ENCODE measurements at places on chromosomes 4 and X.

DNA sequence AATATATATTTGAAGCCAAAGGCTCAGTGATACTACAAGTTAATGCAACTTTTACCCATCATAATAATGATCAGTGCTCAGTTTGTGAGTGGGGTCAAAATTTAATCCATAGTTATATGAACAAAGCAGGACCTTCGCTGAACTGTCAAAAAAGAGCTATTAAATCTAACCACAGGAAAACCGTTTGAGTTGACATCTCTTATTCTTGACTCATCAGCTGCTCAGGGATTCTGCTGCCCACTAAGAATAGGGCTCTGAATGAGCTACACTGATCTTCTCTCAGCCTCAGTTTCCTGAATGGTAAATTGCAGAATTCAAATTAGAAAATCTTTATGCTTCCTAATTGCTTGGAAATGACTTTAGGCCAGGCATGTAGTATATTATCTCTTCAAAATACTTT, 44.9 kb upstream of the NAP1L5 start:
- DNase-seq = no peak

GRCh38 chrX:46965125-46965758, 53.0 kb downstream of the JADE3 start:
- DNase-seq = no peak

DNA sequence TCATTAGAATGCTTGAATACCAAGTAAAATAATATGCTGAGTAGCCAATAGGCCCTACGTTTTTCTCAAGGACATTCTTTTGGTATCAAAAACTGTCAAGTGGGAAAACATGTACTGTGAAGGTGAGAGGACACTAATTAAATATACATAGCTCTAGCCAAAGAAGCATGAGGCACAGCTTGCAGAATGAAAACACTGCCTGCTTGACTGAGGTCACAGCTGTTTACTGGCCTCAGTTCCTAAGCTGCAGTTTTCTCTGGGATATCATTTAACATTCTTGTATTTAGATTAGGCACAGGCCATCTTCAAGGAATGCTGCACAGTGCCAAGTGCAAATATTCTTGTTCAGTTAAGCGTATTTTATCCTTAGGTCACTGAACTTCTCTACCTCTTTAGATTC, 78.6 kb downstream of the NAP1L3 start:
- DNase-seq = no peak

DNA sequence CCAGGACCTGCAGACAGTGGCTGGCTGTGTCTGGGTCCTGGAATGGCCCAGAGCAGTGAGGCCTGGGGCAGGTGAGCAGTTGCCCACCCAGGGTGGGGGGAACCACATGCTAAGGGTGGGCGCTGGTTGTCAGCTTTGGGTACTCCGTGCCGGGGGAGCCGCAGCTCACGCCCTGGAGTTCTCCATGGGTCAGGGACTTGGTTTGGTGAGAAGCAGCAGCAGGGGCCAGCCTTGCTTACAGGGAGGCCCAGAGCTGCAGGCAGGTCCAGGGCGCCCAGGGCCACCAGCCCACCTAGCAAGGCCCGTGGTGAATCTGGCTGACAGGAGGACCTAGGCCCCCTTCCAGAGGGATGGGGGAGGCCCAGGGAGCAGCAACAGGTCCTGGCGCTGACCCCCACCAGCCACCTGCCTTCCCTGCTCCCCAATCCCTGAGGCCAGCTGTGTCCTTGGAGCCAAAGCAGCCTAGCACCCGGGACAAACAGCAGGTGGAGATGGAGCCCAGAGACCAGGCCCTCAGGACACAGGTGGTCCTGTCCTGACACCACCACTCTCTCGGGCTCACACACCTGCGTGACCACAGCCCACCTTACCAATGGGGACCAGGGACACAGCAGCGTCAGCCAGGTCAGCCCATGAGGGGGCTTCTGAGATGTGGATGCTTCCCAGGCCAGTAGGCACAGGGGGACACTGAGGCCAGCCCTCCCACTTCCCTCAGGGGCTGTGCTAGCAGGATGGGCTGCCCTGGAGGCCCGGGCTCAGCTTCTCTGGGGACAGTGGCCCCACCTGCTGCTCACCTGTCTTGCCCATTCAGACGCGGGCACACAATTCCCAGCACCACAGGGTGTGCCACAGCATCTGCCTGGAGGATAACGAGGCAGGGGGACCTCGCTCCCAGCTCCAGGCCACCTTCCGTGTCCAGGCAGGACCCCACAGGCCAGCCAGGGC, 3.5 kb downstream of the MXD4 start:
- DNase-seq = no peak

DNA sequence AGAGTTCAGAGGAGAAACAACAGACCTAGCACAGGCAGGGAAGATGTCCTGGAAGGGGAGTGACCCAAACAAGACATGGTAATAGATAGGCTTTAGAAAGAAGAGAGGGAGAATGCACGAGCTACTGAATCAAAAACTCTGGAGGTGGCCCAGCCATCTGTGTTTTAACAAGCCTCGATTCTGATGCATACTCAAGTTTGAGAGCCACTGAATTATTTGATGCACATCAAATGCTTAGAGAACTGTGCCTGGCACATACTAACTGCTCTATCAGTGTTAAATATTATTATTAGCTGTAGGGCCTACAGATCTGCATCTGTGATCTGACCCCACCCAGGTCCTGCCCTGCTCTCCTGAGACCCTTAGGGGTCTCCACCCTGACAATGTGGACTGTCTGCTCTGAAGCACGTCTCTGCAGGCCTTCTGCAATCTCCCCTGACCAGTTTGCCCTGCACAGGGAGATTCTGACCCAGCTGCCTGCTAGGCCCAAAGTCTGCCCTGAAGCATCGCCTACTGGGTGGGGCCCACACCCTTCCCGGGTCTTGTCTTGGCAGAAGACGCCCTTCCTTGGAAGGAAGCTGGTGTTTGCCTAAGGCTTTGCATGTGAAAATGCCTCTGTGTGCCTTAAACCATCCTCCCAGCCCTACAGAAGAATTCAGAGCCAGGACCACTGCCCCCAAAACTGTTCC, 201.5 kb upstream of the KLF3 start:
- DNase-seq = no peak

- no peak for DNase-seq
These were observed 673 bp downstream of the CNGA2 start for GRCh38 chrX:151735219-151735618.

- no peak for DNase-seq
These were observed 23.4 kb downstream of the NOCT start for GRCh38 chr4:139038874-139039443.

- no peak for DNase-seq
These were observed 69.2 kb downstream of the KIT start for GRCh38 chr4:54726907-54727306.

DNA sequence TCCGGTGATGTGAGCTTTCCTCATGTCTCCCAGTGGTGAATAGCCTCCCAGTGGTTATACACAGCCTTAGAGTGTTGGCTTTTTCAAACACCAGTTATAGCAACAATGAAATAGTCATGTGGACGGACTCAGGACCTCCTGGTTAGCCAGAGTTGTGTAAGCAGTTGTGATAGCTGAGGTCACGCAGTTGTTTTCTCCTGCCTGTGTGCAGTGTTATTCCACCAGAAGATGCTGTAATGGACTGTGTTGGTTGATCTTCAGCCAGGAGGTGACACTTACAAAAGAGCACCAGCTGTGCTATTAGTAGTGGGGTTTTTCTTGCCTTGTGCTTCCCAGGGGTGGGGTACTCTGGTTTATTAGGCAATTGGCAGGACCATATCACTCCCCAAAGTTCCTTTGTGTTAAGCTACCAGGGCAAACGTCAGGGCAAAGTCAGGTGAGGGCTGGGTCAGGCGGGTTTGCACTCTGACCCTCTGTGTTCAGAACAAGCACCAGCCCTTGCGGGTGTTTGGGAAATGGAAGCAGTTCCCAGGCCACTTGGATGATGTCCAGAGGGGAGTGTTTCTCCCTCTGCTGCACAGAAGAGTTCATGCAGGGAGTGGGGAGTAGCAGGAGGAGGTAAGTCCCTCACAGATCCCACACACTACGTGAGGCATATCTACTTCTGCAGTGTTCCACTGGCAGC, 252.6 kb downstream of the TMEM47 start:
- no peak for DNase-seq

DNA sequence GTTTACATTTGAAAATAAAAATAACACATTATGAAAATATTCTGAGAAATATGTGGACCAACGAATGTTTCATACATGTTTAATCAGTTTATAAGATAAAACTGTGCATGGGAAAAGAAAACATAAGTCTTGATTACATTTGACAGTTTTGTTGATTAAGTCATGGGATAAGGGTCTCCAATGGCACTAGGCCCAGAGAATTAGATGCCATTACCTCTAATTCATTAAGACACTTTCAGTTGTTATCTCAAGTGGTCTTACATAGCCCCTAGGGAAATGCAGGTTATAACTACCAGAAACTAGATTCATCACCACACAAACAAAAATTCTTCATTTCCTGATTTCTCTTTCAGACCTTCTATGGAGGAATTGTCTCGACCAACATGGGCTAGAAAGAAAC, 300.8 kb downstream of the PCDH7 start:
- DNase-seq = no peak

GRCh38 chrX:109776986-109777385, 43.9 kb upstream of the ACSL4 start:
- no peak for DNase-seq

- peak; percentile 1 for DNase-seq
These were observed 3.1 kb downstream of the JADE1 start for GRCh38 chr4:128812442-128813235.

- no peak for DNase-seq
These were observed 11.9 kb upstream of the ADH7 start for GRCh38 chr4:99447079-99447478.

- no peak for DNase-seq
These were observed 244.4 kb upstream of the JADE1 start for GRCh38 chr4:128565054-128565453.

GRCh38 chr4:19987746-19988145, 264.0 kb upstream of the SLIT2 start:
- no peak for DNase-seq

DNA sequence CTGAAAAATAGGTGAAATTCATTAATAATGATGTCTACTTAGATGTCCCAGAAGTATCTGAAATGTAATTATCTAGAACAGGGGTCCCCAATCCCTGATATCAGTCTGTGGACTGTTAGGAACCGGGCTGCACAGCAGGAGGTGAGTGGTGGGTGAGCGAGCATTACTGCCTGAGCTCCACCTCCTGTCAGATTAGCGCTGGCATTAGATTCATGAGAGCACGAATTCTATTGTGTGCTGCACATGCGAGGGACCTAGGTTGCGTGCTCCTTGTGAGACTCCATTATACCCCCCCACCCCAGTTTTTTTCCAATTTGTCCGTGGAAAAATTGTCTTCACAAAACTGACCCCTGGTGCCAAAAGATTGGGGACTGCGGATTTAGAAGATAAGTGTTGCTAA, 458.8 kb downstream of the CCSER1 start:
- DNase-seq = no peak

DNA sequence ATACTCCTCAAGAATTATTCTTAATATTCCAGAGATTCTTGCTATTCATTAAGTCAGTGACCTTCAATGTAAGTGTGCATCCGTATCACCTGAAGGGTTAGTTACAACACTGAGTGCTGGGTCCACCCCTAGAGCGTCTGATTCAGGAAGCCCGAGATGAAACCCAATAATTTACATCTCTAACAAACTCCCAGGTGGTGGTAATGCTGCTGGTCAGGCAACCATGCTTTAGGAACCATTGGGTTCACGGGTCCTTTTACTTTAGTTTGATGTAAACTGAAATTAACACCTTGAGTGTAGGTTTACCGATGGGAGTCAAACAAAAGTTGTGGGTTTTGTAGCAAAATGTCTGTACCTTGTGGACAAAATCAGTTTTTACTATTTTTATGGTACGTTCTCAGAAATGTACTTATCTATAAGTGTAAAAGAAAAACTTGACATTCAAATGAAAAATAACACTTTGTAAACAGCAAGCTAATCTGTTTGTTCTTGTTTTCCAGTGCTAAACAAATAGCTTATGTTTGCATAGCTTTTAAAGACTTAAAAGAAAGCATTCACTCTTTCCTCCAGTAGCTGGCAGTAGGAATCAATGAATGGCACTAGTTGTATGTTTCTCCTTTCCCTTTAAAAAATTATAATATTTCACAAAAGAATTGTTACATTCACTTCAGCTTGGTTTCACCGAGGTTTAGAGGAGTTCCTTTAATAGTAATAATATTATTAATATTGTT, 32.7 kb downstream of the ACE2 start:
- no peak for DNase-seq

GRCh38 chr4:1879485-1879884, 8.3 kb downstream of the NSD2 start:
- DNase-seq = peak; percentile 25

GRCh38 chr4:78417603-78418002, 134.0 kb upstream of the ANXA3 start:
- no peak for DNase-seq

DNA sequence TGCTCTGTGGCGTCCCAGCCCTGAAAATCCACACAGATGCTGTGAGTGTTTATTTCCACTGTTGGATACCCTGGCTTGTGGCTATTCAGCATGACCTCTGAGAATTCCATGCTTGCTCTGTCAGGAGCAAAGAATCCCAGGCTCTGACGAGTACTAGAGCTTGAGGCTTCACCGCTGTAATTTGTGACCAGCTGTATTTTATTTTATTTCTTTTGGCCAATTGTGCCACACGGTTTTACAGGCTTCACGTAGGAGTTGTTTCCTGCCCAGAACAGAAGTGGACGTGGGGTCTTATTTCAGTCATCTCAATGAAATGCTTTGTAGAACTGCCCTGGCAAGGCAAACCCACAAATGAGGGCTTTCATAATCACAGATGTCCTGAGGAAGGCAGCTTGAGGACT, 69.4 kb upstream of the CLDN34 start:
- DNase-seq = no peak

DNA sequence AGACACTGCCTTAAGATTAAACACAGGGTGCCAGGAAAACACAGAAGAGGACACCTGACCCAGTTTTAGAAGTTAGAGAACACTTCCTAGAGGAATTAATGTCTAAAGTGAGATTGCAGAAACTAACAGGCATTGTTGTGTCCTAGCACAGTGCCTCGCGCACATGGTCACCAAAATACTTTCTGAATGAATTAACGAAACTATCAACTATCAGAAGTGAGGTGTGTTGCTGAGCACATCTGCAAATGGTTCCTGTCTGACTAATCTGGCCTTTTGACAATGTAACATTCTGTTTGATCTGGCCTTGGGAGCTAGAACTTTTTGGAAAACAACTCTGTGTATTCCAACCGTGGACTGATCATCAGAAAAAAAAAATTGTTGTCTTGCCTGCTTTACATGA, 556.8 kb upstream of the LCORL start:
- no peak for DNase-seq

DNA sequence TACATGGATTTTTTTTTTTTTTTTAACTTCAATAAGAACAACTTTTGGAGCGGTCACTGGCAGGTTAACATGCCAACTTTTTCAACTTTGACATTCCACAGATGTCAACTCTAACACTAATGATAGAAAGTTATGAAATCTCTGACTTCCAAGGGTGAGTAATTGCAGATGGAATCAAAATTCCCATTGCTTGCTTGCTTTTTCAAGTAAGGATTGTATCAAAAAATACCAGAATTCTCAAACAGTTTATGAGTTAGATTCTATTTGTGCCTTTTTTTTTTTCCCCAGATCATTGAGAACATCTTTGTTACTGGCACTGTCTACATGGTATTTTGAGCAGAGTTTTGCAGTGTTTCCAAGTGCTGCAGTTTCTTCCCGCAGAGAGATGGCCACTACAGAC, 50.3 kb upstream of the OTUD4 start:
- no peak for DNase-seq
